ENCODE measurements at places on chromosomes 2 and 18.

DNA sequence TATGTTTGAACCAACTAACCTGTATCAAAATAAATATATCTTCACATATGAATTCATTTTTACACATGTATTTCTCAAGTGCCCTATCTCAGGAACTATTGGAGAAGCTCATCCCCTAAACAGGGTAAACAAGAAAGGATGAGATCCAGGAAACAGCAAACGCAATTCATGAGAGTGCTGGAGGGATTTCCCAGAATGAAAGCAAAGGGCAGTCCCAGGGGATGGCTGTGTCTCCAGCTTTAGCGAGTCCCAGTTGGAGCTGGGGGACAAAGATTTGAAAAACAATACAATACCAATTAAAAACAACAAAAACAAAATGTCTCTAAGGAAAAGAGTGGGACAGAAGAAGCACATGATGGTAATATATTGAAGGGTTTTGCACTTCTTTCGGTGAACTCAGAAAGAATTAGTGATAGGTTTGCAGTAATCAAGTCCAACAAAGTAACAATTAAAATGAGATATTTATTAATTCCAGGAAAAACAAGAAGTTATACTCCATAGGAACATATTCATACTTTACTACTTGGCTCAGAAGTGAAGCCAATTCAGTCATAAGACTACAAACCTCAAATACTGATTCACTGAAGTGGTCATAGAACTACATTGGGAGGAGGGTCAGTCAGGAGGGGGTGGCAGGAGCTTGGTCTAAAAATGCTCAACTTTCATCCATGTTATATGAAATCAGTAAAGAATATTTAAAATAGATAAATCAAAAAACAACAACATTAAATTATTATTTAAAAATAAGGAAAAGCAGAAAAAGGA, 73.1 kb upstream of the PDE1A start:
- DNase-seq, result no peak

GRCh38 chr2:200658278-200658864, 72.6 kb downstream of the AOX1 start:
- DNase-seq, result no peak

- no peak for DNase-seq
Observed at GRCh38 chr18:51391731-51392130, 194.2 kb upstream of the MEX3C start.

DNA sequence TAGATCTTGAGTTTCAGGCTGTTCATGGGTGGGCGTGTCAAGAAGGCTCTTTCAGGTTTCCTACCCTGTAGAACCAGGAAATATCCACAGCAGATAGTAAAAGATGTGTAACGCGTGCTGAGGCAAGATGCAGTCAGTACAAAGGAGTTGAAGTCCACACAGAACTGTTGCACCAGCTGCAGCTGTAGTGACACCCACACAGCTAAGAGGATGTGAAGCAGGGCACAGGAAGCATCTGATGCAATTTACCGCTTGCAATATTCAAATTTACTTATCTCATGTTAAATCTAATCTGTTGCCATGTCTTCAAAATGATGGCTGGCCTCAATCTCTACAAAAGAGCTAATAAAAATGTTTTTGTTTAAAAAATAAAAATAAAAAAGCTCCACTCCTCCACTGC, 132.8 kb downstream of the ARHGAP15 start:
- DNase-seq, result peak; percentile 45

GRCh38 chr2:146041274-146041910, 1521.5 kb upstream of the ZEB2 start:
- no peak for DNase-seq

- DNase-seq, result no peak
Observed at GRCh38 chr2:149989447-149990063, 402.0 kb upstream of the MMADHC start.

GRCh38 chr2:169734169-169734847, 676 bp downstream of the KLHL23 start:
- DNase-seq, result peak; percentile 38

GRCh38 chr18:79971211-79971952, 6.9 kb downstream of the HSBP1L1 start:
- DNase-seq, result no peak

- DNase-seq, result no peak
Observed at GRCh38 chr18:76979111-76979751, 153.4 kb downstream of the MBP start.

DNA sequence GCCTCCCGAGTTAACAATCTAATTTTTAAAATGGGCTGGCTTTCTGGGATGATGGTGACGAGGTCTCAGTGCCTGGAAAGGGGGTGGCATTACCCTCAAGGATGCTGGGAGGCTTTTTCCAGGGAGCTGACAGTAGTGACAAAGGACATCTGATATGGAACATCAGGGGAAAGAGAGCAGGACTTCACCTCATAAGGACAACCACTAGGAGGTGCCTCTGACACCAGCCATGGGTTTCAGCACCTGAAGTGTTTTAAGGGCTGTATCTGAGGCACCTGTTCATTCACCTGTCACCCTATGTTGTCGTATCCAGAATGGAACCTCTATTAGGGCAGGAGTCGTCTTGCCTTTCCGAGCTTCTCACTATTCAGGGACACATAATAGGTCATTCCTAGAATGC, 10.8 kb downstream of the IL36B start:
- DNase-seq, result no peak

DNA sequence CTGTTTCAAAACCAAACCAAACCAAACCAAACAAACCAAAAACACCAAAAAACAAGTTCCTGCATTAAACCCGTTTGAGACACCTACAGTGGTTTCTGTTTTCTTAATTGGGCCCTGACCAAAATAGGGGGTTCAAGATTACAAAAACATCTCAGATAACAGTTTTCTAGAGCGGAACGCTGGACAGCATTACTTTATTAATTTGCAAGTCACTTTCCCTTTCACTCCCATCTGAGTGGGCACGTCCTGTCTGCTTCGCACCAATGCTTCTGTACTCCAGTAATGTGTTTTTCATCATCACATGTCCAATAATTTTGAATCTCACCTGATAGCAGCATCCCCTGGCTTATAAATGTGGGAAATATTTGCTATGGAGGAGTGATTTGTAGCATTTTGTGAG, 11.7 kb upstream of the MYO1B start:
- DNase-seq, result no peak

GRCh38 chr2:44944952-44945612, 3.6 kb downstream of the SIX3 start:
- DNase-seq, result no peak

- DNase-seq, result no peak
Observed at GRCh38 chr2:72034353-72035095, 113.1 kb downstream of the CYP26B1 start.

DNA sequence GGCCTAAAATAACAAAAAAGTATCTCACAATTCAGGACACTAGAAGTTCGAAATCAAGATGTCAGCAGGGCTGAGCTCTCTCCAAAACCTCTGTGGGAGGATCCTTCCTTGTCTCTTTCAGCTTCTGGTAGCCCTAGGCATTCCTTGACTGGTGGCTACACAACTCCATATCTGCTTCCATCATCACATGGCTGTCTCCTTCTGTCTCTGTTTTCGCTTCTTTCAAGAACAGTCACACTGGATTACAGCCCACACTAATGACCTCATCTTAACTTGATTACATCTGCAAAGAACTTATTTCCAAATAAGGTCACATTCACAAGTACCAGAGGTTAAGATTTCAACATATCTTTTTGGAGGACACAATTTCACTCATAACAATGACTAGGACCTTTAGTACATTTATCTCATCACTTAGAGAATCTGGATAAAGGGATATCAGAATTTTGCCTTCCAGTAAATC, 275.2 kb downstream of the IRS1 start:
- DNase-seq, result no peak

DNA sequence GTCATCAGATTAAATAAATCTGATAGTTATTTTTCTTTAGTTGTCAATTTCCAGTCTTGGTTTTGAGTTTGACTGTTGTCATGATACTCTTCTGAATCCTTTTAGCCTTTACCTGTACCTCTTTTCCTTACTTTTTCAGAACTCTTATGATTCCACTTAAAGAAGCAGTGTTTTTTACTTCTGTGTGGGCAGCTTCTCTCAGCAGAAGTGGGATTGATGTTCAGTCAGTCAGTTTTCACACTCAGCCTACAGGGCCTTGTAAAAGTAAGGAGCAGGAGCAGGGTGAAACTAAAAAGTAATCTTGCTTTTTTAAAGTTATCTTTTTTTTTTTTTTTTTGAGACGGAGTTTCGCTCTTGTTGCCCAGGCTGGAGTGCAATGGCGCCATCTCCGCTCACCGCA, 75.1 kb downstream of the HAUS1 start:
- DNase-seq, result no peak

GRCh38 chr2:212005085-212005671, 533.4 kb downstream of the ERBB4 start:
- DNase-seq, result no peak

DNA sequence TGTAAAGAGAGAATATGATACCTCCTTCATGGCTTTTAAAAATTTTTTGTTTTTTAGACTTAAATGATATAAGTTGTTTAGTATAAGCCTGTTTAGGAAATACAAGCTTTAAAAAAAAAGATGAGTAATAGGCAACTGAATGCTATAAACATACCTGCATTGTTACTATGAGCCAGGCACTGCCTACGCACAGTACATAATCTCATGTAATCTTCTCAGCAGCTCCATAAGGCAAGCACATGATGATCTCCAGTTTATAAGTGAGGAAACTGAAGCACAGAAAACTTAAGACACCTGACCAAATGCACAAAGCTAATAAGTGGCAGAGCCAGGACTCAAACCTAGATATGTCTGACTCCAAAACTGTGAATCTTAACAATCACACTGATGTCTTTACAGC, 156.3 kb upstream of the SLC1A4 start:
- DNase-seq, result no peak

- no peak for DNase-seq
Observed at GRCh38 chr18:6132751-6133368, 237.5 kb upstream of the TMEM200C start.

DNA sequence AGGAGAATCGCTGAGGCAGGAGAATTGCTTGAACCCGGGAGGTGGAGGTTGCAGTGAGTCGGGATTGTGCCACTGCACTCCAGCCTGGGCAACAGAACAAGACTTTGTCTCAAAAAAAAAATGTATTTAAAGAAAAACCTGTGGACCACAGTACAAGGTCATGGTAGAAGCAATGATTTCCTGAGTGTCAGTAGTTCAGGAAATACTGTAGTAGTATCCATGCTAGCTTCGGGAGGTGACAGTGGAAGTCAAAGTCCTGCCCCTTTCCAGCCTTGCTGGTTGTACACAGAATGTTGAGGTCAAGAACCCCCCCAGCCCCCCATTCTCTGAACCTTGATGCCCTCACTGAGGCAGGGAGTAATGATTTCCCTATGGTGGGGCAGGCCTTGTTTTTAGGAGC, 56.6 kb downstream of the INPP4A start:
- no peak for DNase-seq

DNA sequence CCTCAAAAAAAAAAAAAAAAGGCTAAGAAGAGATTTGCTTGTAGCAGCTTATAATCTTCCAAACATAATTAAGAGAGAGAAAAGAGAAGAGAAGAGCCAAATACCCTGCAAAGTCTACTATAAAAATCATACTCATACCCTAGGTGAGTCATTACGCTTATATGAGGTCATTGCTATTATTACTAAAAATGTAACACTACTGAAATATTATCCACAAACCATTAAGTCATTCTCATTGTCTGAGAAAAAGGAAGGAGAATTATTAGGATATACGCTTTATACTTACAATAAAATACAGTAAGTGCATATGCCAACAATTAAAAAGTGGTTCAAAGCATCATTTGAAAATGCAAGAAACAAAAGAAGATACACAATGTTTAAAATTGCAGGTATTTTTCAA, 66.5 kb downstream of the COLEC12 start:
- DNase-seq, result no peak

- no peak for DNase-seq
Observed at GRCh38 chr2:168660870-168661862, 141.3 kb upstream of the NOSTRIN start.

GRCh38 chr18:58538604-58539386, 90.1 kb downstream of the ALPK2 start:
- DNase-seq, result no peak

- no peak for DNase-seq
Observed at GRCh38 chr2:28187186-28187585, 205.5 kb upstream of the FOSL2 start.

- DNase-seq, result no peak
Observed at GRCh38 chr18:74784752-74785151, 187.1 kb downstream of the ZNF407 start.

All from T-helper 2 cell treated with Interferon-gamma antibody and Interleukin-4, amounts not matched to agents 5 μg/mL and 100 μg/mL, for 36 hours (primary cell).